ENCODE measurements at places on chromosomes 2 and 18.

- DNase-seq = no peak
These were observed 1.1 kb upstream of the GAL3ST2 start for GRCh38 chr2:241775223-241776177.

- no peak for DNase-seq
These were observed 8.5 kb downstream of the CIB4 start for GRCh38 chr2:26632624-26633185.

DNA sequence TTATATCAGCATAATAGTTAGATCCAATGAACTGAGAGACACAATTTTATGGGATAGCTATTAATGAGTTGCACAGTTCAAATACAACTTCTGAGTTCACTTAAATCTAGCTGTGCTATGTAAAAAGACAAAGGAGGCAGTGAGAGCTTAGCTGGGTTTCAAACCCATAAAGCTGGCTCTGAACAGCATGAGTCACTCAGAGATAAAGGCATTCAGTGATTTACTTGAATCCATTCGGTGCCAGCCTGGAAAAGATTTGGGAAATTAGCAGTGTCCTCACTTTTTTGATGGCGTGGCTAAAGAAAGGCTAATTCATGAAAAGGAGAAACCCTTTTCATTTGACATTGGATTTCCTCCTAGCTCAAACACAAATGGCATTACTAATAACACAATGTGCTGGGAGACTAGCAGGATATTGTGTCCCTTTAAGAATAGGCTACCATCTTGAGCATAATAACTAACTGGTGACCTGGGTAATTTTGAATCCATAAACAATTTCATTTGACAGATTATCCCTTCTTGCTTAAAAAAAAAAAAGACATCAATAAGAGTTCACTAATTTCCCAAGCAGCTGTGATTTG, 98.4 kb upstream of the NEUROD1 start:
- no peak for DNase-seq

DNA sequence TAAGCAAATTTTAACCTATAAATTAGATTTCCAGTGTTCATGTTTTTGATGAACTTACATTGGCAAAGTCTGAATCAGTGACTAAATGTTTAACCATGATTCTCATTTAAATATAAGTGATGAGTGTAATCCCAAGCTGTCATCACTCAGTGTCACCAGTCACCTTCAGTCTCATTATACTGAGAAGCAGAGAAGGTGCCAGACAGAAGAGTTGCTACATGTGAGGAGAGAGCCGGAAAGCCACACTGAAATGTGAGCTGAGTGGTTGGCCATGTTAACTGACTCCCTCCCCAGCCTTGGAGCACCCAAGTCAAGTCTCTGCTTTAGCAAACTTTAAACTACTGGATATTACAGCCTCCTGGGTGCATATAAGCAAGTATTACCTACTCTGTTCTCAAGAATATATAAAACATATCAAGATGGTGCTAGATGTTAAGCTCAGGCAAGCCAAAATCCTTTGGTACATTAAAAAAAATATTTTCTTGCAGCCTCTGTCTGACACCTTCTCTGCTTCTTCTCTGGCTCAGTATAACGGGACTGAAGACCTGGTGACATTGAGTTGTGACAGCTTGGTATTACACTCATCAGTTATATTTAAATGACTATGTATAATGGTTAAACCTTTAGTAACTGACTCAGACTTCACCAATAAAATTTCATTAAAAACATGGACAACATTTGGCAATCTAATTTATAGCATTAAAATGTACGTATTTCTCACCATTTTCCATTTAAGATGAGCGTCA, 75.8 kb upstream of the MAP3K20 start:
- DNase-seq = no peak

GRCh38 chr18:47901624-47902362, 28.7 kb downstream of the SMAD2 start:
- DNase-seq = no peak

DNA sequence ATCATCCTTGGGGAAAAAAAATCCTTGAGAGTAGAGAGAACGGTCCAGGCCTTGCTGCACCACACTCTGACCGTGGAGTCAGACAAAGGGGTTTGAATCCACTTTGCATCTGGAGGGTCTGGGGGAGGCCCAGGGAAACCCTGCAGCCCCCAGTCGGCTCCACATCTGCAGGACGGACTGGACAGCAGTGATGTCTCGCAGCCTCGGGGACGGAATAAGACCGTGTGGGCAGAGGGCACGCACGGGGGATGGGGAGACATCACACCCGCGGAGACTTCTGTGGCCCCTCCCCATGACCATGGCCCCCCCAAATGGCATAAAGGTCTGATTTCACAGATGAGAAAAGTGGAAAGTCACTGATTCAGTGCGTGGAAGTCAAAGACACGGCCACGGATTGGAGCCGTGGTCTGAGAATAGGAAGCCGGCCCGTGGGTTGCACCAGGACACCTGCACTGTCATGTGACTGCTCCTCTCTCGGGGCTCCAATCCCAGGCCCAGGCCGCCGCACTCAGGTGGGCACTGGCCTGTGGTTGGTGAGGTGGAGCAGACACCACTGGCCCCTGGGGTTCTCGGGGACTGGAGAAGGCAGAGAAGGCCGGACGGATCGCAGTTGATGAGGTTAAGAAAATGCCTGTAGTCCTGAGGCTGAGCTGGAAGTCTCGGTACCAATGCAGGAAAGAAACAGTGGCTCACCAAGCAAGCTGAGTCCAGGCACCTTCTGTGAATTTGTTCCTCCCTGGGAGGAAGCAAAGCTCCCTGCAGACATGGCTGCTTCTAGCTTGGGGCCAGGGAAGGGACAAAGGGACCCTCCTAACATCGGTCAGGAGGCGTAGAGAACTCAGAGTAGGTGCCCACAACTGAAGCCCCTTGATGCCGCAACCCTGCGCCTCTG, 61.8 kb downstream of the RTP5 start:
- DNase-seq = no peak

GRCh38 chr2:17540093-17540812, at the start of gene VSNL1:
Gene VSNL1, plus strand, starts transcription at chr2:17540696. Its CDS starts 51,379 bp downstream, at chr2:17592075.
- DNase-seq = peak; percentile 86

DNA sequence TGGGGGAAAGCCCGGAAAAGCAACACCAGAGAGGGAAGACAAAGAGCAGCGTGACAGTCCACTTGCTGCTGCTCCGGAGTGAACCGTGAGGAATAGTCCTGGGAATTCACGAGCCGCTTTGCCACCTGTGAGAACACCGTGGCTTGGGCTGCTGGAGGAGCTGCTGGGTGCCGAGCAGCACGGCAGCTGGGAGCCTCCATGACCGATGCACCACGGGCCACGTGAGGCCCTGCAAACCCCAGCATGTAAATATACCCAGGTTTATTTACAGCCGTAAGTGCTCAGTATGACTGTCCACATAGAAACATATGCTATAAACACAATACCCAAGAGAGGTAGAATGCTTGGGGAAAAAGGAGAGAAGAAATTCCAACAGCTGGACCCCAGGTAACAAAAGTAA, 65.1 kb downstream of the SMIM21 start:
- no peak for DNase-seq

- DNase-seq = no peak
These were observed 24.7 kb upstream of the NT5C1B start for GRCh38 chr2:18614041-18614440.

DNA sequence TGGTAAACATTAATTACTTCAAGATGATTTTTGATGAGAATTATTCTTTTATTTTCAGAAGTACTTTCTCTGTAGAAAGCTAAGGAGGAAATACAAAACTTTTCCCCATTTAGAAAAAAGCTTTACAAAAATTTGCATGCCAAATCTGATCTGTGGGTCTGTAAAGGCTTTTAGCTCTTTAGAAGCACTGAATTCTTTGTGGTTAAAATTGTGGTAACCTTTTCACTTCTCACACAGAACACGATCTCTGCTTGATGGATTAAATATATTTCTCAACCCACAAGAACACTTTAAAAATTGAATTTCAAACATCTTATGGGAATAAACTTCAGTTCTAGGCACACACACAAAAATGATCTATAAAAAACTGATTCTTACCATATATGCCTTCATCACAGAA, 63.7 kb downstream of the VIL1 start:
- DNase-seq = no peak

DNA sequence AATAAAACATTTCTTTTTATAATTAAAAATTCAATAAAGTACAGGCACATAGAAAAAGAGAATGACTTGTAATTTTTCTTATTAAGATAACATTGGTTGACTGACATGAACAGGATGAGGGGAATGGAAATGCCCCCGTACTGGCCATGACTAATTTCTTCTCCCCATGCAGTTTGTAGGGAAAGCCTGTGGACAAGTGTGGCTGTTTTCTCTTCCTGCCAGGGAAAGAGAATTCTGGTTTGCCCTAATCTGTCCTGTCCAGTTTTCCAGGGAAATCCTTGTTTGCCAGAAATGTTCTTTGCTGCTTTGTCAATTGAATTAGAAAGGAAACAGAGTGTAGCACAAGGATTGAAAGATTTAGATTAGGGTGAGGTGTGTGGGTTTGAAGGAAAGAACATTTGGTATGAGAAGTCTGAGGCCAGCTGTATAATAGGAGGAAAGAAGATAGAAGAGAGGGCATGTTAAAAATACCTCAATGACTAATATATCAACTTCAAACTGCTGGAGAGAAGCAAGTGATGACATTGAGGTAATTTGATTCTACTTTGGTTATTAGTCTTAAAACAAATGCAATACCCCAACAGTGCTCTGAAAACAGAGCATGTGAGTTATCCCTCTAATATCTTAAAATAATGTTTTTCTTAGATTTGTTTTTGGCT, 593.9 kb upstream of the ZNF804A start:
- no peak for DNase-seq

DNA sequence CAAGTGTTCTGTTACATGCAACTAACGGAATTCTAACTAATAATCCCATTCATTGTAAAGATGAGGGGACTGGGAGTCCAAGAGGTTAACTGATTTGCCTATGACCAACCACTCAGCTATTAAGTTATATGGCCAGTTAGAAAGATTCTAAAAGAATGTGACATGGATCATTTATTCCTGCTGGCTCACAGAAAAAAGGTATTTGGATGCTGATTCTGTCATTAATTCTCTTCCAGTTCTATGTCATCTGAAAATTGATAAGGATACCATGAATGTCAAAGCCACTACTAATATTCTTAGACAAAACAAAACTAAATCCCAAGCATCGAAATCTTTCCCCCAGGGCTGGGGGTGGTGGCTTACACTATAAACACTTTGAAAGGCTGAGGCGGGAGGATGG, 41.2 kb upstream of the GORASP2 start:
- DNase-seq = no peak

- DNase-seq = no peak
These were observed 1553.0 kb upstream of the PIK3C3 start for GRCh38 chr18:40402052-40402451.

GRCh38 chr18:24791751-24792545, 331.5 kb downstream of the HRH4 start:
- DNase-seq = no peak

DNA sequence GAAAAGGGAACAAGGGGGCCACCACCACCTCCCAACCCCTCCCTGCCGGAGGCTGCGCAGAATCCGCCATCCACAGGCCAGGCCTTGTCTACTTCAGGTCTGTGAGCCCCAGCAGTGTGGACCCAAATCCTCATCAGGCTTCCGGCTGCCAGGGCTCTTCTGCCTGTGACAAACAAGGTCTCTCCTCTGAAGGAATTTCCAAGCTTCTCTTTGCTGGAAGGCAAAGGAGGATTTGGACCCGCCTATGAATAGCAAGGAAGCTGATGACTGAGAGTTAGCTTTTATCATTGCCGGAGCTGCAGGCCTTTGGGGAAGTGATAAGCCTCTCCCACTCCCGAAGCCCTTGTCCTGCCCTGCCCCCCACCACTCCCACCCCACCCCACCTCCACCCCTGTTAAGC, 93.7 kb upstream of the SH3BP4 start:
- no peak for DNase-seq

DNA sequence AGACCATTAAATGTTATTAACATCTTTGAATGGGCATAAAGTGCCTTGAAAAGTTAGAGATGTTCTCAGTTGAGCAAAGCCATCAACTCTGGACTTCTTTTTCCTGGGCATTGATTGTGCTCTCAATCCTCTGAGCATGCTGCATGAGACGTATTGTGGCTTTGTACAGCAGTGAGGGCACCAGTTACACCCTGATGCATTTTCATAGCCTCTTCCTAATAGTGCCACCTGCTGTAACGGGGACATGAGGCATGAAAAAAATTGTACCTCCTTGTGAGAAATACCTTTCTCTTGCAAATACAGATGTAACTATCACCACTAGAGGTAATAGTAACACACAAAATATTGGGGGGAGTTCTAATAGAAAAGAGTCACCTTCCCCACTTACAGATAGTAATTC, 697.5 kb downstream of the TMEM182 start:
- no peak for DNase-seq

GRCh38 chr18:23063502-23063901, 71.8 kb upstream of the CABLES1 start:
- no peak for DNase-seq

GRCh38 chr2:137991078-137991477, 26.8 kb downstream of the HNMT start:
- DNase-seq = no peak

- no peak for DNase-seq
These were observed 278.0 kb upstream of the ID2 start for GRCh38 chr2:8403876-8404275.

DNA sequence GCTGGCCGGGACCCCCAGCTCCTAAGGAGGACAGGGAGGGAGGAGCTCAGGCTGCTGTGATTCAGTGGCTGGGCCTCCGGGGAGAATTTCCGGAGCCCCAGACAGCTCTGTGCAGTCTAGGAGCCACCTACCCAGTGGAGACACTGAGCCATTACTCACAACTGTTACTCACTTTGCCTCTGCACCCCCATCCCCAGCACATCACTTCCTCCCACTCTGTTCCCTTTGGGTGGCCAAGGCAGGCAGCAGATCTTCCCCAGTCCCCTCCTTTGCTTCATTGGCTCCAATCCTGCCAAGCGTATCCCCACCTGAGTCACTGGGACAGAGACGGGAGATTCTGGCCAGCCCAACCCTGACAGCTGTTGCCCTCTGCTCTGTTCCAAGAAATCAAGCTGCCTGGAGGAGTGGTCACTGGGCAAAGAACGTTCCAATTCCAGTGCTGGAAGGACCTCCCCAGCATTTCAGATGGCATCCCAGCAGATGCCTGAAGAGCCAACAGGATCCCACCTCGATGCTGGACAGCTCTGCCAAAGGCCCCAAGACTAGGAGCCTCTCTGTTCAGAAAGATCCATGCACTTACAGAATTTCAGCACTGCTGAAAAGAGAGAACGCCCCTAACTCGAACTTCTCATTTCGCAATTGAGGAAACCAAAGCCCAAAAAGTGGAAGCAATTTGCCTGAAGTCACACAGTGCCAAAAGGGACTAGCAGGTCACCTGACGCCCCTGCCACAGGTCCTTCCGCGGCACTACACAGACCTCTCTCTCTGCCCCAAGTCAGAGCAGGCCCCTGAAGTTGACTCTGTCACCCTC, 68.3 kb downstream of the TNS1 start:
- DNase-seq = no peak

- no peak for DNase-seq
These were observed 52.3 kb downstream of the PAPOLG start for GRCh38 chr2:60808330-60808801.

DNA sequence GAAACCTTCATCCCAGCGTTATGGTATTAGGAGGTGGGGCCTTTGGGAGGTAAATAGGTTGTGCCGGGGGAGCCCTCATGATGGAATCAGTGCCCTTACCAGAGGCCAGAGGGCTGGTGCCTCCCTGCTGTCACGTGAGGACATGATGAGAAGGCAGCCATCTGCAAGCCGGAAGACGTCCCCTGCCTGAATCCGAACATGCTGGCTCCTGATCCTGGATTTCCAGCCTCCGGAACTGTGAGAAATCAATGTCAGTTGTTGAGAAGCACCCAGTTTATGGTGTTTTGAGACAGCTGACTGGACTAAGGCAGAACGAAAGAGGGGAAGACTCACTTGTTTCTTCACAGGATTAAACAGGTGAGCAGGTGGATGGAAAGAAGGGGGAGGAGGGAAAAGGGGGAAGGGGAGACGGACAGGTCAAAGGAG, 13.0 kb upstream of the KLF11 start:
- DNase-seq = no peak
